ENCODE measurements at places on chromosomes 1 and 21. TPM values are rescaled to one million over a fixed set of nuclear protein-coding genes. Genes with fewer than 3 reads are reported as not detected.
A peak's percentile ranks its signal among the peaks of the same experiment; 100 is the strongest.

- no peaks in the 10 kb centered on the region for H3K27me3 ChIP-seq
- DNase-seq: peak; percentile 36
- no peaks in the 10 kb centered on the region for H3K36me3 ChIP-seq
- H3K27ac ChIP-seq: no peak overlapping the region
- H3K4me1 ChIP-seq: no peaks in the 10 kb centered on the region
- no peak overlapping the region for H3K4me3 ChIP-seq
These were observed 70.7 kb downstream of the LGR6 start for GRCh38 chr1:202264300-202264699.

The HSD3B1 gene
- total RNA-seq: not detected

- no peaks in the 10 kb centered on the region for H3K4me1 ChIP-seq
- H3K27me3 ChIP-seq: no peaks in the 10 kb centered on the region
- DNase-seq: no peak
- H3K27ac ChIP-seq: no peak overlapping the region
- no peaks in the 10 kb centered on the region for H3K36me3 ChIP-seq
These were observed 6.1 kb downstream of the GJC2 start for GRCh38 chr1:228155596-228156514.

GRCh38 chr1:187977298-187977697, 1148.5 kb downstream of the PLA2G4A start:
- no peak overlapping the region for H3K4me3 ChIP-seq
- H3K27ac ChIP-seq: no peak overlapping the region
- H3K27me3 ChIP-seq: no peaks in the 10 kb centered on the region
- H3K36me3 ChIP-seq: no peaks in the 10 kb centered on the region
- DNase-seq: no peak

- H3K36me3 ChIP-seq: no peaks in the 10 kb centered on the region
- DNase-seq: peak; percentile 88
- H3K27ac ChIP-seq: no peak overlapping the region
- no peak overlapping the region for H3K4me3 ChIP-seq
- H3K27me3 ChIP-seq: no peaks in the 10 kb centered on the region
These were observed 14.9 kb upstream of the TNNI1 start for GRCh38 chr1:201436393-201436792.

- no peaks in the 10 kb centered on the region for H3K4me1 ChIP-seq
- no peak overlapping the region for H3K27ac ChIP-seq
These were observed 26.4 kb downstream of the FOXO6 start for GRCh38 chr1:41387667-41388091.

The XKR8 gene
- total RNA-seq: 18.1 TPM

DNA sequence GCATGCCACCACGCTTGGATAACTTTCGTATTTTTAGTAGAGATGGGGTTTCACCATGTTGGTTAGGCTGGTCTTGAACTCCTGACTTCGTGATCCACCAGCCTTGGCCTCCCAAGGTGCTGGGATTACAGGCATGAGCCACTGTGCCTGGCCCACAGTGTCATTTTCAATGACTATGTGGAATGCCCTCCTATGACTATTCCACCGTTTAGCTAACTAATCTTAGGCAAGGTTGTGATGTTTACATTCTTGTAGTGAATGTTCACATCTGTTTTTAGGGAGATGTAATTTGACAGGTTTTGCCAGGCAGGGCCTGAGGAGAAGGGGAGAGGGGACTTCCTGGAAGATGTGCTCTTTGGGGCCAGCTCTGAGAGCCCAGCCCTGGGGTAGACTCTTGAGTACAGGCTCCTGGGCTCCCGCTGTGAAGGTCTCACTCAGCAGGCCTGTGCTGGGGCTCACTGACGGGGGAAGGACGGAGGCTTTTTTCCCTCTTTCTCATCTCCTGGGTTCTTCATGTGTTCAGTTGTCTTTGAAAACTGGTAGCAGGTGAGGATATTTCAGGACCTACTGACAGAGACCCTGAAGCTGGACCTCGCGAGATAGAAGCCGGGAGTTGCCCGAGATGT, 13.2 kb downstream of the COQ8A start:
- no peak overlapping the region for H3K4me3 ChIP-seq
- H3K4me1 ChIP-seq: no peaks in the 10 kb centered on the region
- H3K27me3 ChIP-seq: no peaks in the 10 kb centered on the region
- DNase-seq: peak; percentile 40
- no peak overlapping the region for H3K27ac ChIP-seq

The KMO gene
- not detected for total RNA-seq

DNA sequence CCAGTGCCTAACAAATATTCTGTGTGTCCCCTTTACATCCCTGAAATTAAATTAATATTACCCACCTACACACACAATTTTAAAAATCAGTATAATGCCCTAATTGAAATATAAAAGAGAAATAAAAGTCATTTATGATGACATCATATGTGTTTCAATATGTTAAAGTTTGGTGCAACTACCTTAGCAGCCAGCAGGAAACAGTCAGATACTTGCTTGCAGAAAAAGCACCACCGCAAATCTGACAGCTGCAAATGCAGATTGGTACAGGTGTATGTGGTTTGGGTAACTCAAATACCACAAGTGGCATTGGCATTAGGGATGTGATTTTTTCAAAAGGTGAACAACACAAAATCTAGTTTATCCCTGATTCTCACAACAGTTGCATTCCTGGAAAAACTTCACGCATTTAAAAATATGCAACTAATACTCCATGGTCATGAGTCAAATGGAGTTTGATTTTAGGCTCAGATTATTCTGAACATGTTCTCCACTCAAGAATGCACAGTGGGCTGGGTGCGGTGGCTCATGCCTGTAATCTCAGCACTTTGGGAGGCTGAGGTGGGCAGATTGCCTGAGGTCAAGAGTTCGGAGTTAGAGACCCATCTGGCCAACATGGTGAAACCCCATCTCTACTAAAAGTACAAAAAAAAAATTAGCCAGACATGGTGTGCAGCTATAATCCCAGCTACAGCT, 106.3 kb downstream of the EDEM3 start:
- no peaks in the 10 kb centered on the region for H3K27me3 ChIP-seq
- no peaks in the 10 kb centered on the region for H3K36me3 ChIP-seq
- H3K4me1 ChIP-seq: no peaks in the 10 kb centered on the region
- no peak for DNase-seq
- H3K4me3 ChIP-seq: no peak overlapping the region

The SAMD11 gene
- total RNA-seq: 152 TPM

- H3K36me3 ChIP-seq: peaks cover 14% of the 10 kb centered on the region
- H3K27ac ChIP-seq: no peak overlapping the region
- H3K27me3 ChIP-seq: no peaks in the 10 kb centered on the region
- no peak overlapping the region for H3K4me3 ChIP-seq
These were observed 46.6 kb downstream of the DUSP10 start for GRCh38 chr1:221695301-221695700.

GRCh38 chr21:31255896-31256295, 88.2 kb downstream of the TIAM1 start:
- DNase-seq: no peak
- H3K27ac ChIP-seq: no peak overlapping the region
- no peak overlapping the region for H3K4me3 ChIP-seq

The TAS1R1 gene
- 0.25 TPM for total RNA-seq

DNA sequence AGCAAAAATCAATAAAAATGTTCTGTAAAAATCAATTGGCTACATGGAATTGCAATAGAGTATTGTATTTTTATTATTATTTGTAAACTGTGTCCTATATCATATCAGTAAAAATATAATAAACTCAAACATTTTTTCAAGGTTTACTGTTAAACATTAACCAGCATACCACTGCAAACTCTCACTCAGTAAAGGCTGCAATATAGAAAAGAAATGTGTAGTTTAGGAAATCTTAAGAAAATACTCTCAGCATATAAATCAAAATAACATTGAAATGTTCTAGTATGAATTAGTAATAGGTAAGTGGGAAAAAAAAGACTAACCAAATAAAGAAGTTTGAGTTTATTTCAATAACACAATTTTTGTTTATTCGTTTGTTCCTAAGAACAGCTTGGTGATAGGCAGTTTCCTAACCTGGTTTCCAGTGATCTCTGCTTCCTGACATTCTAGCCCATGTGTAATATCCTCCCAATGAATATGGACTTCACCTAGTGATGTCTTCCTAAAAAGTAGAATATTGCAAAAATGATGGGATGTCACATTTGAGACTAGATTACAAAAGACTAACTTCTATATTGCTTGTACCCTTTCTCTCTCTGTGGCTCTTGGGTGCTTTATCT, 870.1 kb downstream of the BRINP3 start:
- no peak overlapping the region for H3K4me3 ChIP-seq
- no peaks in the 10 kb centered on the region for H3K36me3 ChIP-seq
- no peak overlapping the region for H3K27ac ChIP-seq

- no peak overlapping the region for H3K27ac ChIP-seq
- H3K4me3 ChIP-seq: no peak overlapping the region
- no peaks in the 10 kb centered on the region for H3K4me1 ChIP-seq
- DNase-seq: no peak
- H3K27me3 ChIP-seq: no peaks in the 10 kb centered on the region
These were observed 19.1 kb downstream of the LRIG2 start for GRCh38 chr1:113091988-113092594.

GRCh38 chr1:220093361-220094015, 444 bp upstream of the IARS2 start:
- H3K4me3 ChIP-seq: peak overlapping the region; percentile 88
- H3K27ac ChIP-seq: no peak overlapping the region
- H3K27me3 ChIP-seq: no peaks in the 10 kb centered on the region
- H3K36me3 ChIP-seq: peaks cover 16% of the 10 kb centered on the region
- no peaks in the 10 kb centered on the region for H3K4me1 ChIP-seq
- DNase-seq: no peak

The TMPRSS15 gene
- not detected for total RNA-seq

The PBXIP1 gene
- 61.3 TPM for total RNA-seq

GRCh38 chr21:32415451-32416398, 3.2 kb downstream of the EVA1C start:
- no peaks in the 10 kb centered on the region for H3K36me3 ChIP-seq
- H3K4me3 ChIP-seq: no peak overlapping the region
- peaks cover 53% of the 10 kb centered on the region for H3K27me3 ChIP-seq
- H3K27ac ChIP-seq: no peak overlapping the region

DNA sequence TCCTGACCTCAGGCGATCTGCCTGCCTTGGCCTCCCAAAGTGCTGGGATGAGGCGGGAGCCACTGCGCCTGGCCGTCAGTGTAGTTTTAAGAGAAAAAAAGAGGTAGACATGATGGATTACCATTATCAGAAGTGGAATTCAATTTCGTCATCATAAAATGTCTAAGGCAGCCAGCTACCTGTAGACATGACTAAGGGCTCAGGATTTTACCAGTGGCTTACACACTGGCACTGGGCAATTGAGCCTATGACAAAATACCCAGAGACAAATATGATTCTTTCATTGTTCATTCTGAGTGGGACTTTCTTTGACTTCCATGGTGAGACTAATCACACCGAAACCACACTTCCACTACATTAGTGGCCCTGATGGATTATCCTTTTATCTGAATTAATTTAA, 181.5 kb downstream of the GABPA start:
- no peak for DNase-seq
- no peak overlapping the region for H3K27ac ChIP-seq
- no peak overlapping the region for H3K4me3 ChIP-seq
- no peaks in the 10 kb centered on the region for H3K27me3 ChIP-seq
- no peaks in the 10 kb centered on the region for H3K4me1 ChIP-seq

The TMEM52 gene
- total RNA-seq: 6.4 TPM

- H3K27ac ChIP-seq: peak overlapping the region; percentile 92
- H3K4me1 ChIP-seq: peaks cover 62% of the 10 kb centered on the region
- no peak for DNase-seq
- H3K36me3 ChIP-seq: no peaks in the 10 kb centered on the region
These were observed 37.3 kb downstream of the AHDC1 start for GRCh38 chr1:27566462-27567145.

The WNT9A gene
- 1.2 TPM for total RNA-seq

- no peaks in the 10 kb centered on the region for H3K36me3 ChIP-seq
- no peaks in the 10 kb centered on the region for H3K4me1 ChIP-seq
- no peaks in the 10 kb centered on the region for H3K27me3 ChIP-seq
- H3K27ac ChIP-seq: no peak overlapping the region
- no peak for DNase-seq
These were observed 322.7 kb upstream of the DUSP10 start for GRCh38 chr1:222064388-222065211.

The ZNF593OS gene
- not detected for total RNA-seq

GRCh38 chr1:204410688-204411450, 748 bp downstream of the PPP1R15B start:
- no peaks in the 10 kb centered on the region for H3K4me1 ChIP-seq
- no peak for DNase-seq
- peak overlapping the region; percentile 96 for H3K4me3 ChIP-seq
- H3K36me3 ChIP-seq: peaks cover 30% of the 10 kb centered on the region
- peak overlapping the region; percentile 91 for H3K27ac ChIP-seq

DNA sequence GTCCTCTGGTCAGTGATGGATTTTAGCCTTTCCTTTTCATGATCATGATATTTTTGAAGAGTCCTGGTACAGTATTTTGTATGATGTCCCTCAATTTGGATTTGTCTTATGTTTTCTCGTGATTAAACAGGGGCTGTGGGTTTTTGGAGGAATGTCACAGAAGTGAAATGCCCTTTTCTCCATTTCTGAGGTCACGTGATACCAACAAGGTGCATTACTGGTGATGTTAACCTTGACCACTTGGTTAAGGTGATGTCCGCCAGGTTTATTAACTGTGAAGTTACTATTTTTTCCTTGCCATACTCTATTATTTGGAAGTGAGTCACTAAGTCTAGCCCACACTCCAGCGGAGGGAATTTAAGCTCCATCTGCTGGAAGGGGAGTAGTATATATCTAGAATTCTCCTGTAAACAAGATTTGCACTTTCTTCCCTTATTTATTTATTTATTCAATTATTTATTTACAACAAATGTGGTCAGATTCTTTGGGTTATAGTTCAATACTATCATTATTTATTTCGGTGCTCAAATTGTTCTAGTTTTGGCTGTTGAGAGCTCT, 123.4 kb downstream of the HIVEP3 start:
- H3K36me3 ChIP-seq: no peaks in the 10 kb centered on the region
- no peaks in the 10 kb centered on the region for H3K27me3 ChIP-seq
- no peak overlapping the region for H3K4me3 ChIP-seq
- no peak overlapping the region for H3K27ac ChIP-seq
- DNase-seq: no peak

The FBXO2 gene
- 55.3 TPM for total RNA-seq

- H3K27ac ChIP-seq: no peak overlapping the region
- no peaks in the 10 kb centered on the region for H3K27me3 ChIP-seq
- H3K4me3 ChIP-seq: no peak overlapping the region
- H3K36me3 ChIP-seq: no peaks in the 10 kb centered on the region
- DNase-seq: peak; percentile 62
- H3K4me1 ChIP-seq: no peaks in the 10 kb centered on the region
These were observed 631.8 kb downstream of the AJAP1 start for GRCh38 chr1:5286244-5286643.

- no peak overlapping the region for H3K4me3 ChIP-seq
- DNase-seq: peak; percentile 70
- H3K27me3 ChIP-seq: no peaks in the 10 kb centered on the region
- peaks cover 7% of the 10 kb centered on the region for H3K4me1 ChIP-seq
These were observed 42.6 kb downstream of the KIRREL1 start for GRCh38 chr1:158035976-158036583.

The SPAG17 gene
- 3.2 TPM for total RNA-seq

The VANGL2 gene
- 68.7 TPM for total RNA-seq

The CFHR1 gene
- total RNA-seq: not detected

GRCh38 chr1:6423321-6423999, 1.1 kb upstream of the ESPN start:
- H3K4me1 ChIP-seq: peaks cover 4% of the 10 kb centered on the region
- H3K27me3 ChIP-seq: peaks cover 99% of the 10 kb centered on the region
- no peak overlapping the region for H3K4me3 ChIP-seq
- peak; percentile 96 for DNase-seq
- H3K36me3 ChIP-seq: no peaks in the 10 kb centered on the region

GRCh38 chr21:45876381-45877170, 105.0 kb upstream of the COL6A1 start:
- H3K27ac ChIP-seq: peak overlapping the region; percentile 7
- no peak overlapping the region for H3K4me3 ChIP-seq
- H3K27me3 ChIP-seq: no peaks in the 10 kb centered on the region
- DNase-seq: no peak
- no peaks in the 10 kb centered on the region for H3K36me3 ChIP-seq
- H3K4me1 ChIP-seq: no peaks in the 10 kb centered on the region

All from endodermal cell (in vitro differentiated cells).